Stimulated activated CD8-positive, alpha-beta memory T cell treated with anti-CD3 and anti-CD28 coated beads, Interleukin-12 subunit alpha, Interleukin-12 subunit beta, amount 100 ng/mL, for 4 hours (primary cell): ENCODE measurements at places on chromosomes 7 and 10.

DNA sequence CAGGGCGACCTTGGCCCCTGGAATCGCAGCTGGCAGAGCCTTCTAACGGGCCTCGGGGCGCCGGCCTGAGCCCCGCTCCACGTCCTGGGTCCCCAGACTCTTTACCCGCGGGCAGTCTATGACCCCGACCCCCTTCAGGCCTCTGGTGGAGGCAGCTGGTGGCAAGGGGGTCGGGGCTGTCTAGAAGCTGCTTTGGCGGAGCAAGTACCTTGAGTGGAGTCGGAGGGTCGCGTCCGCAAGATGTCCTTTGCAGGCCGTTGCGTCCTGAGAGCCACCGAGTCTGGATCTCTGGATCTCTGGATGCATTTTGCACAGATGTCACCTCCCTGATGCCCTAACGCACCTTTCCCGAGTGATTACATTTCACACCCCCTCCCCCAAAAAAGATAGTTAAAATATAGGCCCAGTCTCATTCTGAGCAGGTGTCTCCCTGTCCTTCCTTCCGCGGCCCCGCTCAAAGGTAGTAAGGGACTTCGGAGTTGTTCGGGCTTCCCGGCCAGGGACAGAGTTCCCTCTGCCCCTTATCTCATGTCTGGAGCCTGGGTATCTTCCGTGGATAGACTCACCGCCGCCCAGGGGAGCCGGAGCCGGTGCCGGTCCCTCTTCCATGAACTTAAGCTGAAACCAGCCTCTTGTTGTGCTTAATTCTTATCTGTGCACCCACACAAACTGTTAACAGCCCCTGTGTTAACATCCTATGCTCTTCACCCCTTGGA lies 457 bp downstream of the ACADSB start:
- DNase-seq: no peak

- no peak for DNase-seq
Measured at GRCh38 chr7:43384616-43385308, 198.1 kb upstream of the STK17A start.

DNA sequence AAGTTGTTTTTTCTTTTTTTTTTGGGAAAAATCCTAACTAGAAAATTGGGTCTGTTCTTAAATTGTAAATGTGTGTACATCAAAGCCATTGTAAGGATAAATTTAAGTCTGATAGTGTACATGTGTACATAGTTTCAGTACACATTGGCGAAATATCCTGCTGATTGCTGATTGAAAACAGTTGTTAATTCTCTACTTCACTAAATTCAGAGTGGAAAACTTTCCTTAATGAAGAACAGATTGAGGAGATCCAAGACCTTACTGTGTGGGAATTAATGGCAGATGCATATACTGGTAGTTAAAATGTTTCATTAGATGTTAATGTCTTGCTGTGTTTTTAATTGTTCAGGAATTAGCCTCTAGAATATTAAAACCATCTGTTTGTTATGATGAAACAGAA lies 506.0 kb downstream of the AUTS2 start:
- no peak for DNase-seq

GRCh38 chr10:4202938-4203337 lies 417.9 kb upstream of the KLF6 start:
- no peak for DNase-seq

DNA sequence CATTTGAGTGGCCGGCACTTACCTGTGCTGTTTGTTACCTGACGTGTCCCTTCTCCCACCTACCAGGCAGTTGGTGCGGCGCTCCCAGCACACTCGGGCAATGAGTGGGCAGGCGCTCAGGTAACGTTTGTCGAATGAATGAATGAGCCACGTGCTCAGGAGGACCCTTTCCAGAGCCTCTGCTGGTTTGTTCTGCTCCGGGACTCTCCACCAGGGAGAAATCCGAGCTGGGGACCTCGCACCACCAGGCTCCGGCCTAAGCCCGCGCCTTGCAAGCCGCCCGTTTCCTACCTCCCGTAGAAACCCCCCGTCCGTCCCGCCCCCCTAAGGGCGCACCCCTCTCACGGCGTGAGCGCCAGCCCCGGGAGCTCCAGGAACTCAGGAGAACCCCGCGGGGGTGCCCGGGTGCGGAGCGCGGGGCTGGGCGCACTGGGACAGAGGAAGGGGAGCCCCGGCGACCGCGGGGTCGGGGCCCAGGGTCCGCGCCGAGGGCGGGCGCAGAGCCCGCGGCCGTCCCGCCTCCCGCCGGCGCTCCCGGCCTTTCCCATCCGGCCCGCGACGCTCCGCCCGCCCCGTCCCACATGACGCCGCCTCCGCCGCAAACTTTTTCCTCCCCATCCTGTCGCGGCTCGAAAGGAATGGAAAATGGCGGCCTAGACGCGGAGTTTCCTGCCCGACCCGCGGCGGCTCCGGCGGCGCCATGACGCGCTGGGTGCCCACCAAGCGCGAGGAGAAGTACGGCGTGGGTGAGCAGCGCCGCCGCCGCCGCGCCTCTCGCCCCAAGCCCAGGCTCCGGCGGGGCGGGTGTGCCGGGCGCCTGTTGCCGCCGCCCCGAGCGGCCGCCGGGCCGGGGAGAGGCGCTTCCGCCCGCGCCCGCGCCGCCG lies at the start of gene DOCK1:
Gene DOCK1 (plus strand): TSS at position 611 of the 884 bp plus-strand sequence. CDS start 90 bp downstream, at position 701.
- no peak for DNase-seq

- DNase-seq: no peak
Measured at GRCh38 chr7:36512616-36513015, 123.0 kb downstream of the ANLN start.

GRCh38 chr7:138864667-138865066 lies 66.7 kb upstream of the ATP6V0A4 start:
- DNase-seq: no peak

- DNase-seq: peak; percentile 66
Measured at GRCh38 chr7:155003092-155003375, at the start of gene PAXIP1. PAXIP1 (minus strand) TSS chr7:155003124; CDS start chr7:155002929, 195 bp downstream.

GRCh38 chr10:71494476-71494875 lies 97.8 kb downstream of the CDH23 start:
- no peak for DNase-seq

DNA sequence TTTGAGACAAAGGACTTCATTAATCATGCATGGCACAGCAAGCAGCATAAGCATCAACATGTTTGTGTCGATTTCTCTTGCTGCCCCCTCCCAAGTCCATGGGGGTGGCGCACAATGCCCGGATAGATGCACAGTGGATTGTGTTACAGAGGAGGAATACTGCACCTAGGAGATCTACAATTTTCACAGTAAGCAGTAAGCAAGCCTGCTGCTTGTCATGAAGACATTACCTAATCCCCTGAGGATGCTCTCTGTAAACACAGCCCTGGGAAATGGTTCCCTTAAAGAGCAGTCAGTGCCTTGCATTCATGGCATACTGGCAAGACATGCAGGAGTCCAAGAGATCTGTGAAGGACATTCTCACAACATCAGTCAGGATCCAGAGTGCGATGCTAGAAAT lies 137.7 kb downstream of the ETV1 start:
- DNase-seq: no peak

DNA sequence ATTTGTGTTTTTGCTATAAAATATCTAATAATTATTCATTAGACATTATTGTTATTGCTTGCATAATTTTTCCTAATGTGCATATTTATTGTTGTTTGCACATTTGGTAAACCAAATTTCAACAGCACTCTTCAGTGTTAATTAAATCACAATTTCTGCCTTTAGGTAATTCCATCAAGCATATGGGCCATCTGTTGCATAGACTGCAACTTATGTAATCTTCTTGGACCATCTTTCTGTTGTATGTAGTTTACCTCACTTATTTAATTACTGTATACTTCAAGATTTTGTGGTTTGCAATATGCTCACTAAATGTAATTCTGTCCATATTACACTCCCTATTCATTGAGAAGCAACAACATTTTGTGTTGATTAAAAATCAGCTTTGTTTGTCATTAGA lies 1360.1 kb downstream of the REEP3 start:
- no peak for DNase-seq

DNA sequence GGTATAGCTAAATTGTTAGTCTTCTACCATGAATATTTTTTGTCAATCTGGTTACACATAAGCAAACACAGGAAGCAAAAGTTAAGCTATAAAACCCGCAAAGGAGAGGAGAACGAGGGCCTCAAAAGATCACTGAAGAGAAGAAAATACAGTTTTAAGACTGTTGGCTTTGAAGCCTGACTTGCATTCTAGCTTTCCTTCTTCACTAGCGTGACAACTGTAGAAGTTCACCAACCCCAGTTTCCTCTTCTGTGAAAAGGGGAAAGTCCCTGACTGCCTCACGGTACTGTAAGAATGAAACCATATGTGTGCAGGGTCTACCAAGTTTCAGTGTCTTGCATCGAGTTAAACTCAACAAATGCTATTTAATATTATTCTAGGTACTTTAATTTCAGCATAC lies 7.5 kb upstream of the LRRN3 start:
- no peak for DNase-seq

GRCh38 chr7:20197837-20198236 lies 19.3 kb downstream of the MACC1 start:
- no peak for DNase-seq

GRCh38 chr10:103665162-103665889 lies 171.8 kb downstream of the NEURL1 start:
- DNase-seq: no peak

DNA sequence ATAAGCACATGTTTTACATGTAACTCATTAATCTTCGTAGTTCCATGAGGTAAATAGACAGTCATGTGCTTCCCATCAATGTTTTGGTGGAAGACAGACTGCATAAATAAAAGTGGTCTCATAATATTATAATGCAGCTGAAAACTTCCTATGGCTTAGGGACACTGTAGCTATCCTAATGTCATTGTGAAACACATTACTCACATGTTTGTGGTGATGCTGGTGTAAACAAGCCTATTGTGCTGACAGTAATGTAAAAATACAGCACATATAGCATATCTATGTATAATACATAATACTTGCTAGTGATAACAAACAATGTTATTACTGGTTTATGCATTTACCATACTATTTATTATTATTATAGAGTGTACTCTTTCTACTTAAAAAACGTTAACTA lies 37.2 kb upstream of the PLXDC2 start:
- no peak for DNase-seq

DNA sequence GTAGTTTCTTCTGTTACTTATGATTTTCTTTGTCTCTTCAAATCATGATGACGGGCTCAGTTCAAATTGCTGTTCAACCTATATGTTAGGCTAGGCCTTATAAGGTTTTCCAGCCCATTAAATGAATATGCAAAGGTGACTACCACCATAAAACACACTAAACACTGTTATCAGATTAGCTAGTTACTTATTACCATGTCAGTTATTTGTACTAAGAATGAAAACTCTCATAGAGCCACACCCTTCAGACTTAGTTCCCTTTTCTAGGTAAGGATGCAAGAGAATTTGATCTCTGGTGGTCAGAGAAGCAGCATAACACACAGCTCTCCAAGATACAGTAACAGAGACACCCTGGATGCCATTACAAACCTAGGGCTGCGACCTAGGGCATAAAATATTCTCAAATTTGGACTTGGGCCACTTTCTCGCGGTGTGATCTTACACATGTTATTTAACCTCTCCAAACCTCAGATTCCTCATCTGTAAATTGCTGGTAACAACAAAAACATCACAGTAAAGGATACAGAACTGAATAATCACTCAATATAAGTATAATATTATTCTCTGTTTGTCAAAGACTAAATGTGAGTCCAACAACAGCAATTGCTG lies 35.6 kb downstream of the ANKMY2 start:
- DNase-seq: no peak

- DNase-seq: no peak
Measured at GRCh38 chr10:32148864-32149251, 92.6 kb upstream of the KIF5B start.

- DNase-seq: no peak
Measured at GRCh38 chr10:72146071-72146470, 57.7 kb upstream of the SPOCK2 start.

DNA sequence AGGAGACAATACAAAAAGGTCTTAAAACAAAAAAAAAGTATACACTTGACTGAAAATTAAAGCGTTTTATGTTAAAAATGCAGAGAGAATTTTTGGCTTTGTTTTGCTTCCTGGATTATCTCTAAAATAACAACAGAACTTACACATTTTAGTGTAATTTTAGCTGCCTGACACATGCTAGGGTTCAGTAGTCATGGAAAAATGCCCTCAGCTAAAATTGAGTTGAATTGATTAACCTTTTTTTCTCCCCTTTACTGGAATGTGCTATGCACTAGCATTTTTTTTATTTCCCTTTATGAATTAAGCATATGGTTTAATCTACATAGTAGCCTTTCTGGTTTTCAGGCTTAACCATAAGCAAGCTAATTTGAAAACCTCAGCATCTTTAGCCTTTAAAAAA lies 89.9 kb downstream of the ZNF277 start:
- DNase-seq: no peak

GRCh38 chr7:81064426-81064825 lies 145.6 kb upstream of the SEMA3C start:
- no peak for DNase-seq

DNA sequence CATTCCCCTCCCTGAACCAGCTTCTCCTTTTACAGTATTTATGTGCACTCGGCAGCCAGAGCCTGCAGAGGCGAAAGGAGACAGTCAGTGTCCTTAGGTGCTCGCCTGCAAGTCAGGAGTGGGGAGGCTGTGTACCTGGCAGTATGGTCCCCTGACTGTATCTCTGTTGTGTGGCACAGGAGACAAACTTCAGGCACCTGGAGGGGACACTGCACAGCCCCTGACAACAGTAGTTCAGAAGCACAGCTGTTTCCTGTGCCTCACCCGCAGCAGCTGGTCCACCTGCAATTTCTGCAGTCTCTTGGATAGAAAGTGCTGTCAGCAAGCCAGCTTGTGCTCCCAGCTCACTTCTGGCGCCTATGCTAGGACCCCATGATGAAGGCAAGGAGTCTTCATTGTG lies 73.4 kb upstream of the LAMB4 start:
- no peak for DNase-seq
